ENCODE measurements at places on chromosomes 6 and 20.

- no peak for DNase-seq
Measured at GRCh38 chr20:59835448-59836395, 97.7 kb downstream of the SYCP2 start.

DNA sequence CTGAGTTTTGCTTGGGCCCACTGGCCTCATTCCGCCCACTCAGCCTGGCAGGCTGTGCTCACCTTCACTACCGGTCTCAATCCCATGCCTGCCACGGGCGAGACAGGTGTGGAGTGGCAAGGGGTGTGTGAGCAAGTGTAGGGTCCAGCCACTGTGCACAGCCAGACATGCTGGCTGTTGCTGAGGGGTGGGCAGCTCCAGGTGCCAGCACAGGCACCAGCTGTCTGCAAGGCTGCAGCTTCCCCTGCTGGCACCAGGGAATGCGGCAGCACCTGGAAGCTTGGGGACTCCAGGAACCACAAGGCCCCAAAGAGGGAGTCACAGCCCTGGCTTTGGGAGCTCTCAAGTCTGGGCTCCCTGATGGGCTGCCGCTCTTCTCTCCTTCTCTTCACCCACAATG is 372.7 kb downstream of the CBLN4 start:
- DNase-seq = no peak

- DNase-seq = no peak
Measured at GRCh38 chr6:79073888-79074287, 4.2 kb downstream of the PHIP start.

- no peak for DNase-seq
Measured at GRCh38 chr6:129777371-129777770, 67.4 kb upstream of the ARHGAP18 start.

DNA sequence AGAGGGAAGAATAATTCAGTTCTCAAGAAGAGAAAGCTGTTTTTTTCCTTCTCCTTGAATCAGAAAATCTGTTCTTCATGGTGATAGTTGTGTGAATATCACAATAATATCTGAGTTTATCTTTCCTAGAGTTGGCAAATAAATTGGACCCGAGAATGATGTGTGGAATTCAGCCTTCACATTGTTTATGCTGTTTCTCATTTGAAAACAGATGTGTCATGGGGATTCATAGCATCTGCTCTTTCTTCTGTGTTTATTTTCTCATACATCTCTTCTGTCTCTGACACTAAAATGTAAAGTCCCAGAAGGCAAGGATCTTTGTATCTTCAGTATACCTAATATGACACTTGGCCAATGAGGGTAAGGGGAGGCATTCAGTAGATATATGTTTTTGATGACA is 103.6 kb upstream of the SGK1 start:
- no peak for DNase-seq

DNA sequence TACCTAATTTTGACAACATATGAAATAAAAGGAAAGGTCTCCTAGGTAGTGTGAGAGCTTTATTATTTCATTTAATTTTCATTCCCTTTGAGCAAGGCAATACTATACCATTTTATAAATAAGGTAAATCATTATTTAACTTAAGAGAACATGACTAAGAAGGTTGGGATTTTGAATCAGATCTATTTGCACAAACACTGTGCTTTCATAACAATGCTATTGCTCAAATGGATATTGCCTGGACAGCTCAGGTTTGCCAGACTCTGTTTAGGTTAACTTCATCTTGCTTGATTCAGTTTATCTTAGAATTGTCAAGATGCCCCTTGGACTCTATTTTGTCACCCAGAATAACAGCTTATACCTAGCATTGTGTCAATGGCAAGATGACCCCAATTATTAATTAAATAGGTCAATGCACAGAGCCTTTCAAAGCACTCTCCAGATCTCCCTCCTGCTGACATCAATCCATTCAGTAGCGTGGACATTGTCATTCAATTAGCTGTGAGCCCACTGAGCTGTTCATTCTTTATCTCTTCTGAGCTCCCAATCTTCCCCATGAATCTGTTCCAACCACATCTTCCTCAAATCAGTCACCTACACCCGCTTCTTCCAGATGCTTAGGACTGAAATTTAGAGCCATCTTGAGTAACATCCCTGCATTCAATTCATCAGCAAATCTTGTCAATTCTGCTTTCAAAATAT is 42.1 kb upstream of the TMEM30A start:
- DNase-seq = no peak

DNA sequence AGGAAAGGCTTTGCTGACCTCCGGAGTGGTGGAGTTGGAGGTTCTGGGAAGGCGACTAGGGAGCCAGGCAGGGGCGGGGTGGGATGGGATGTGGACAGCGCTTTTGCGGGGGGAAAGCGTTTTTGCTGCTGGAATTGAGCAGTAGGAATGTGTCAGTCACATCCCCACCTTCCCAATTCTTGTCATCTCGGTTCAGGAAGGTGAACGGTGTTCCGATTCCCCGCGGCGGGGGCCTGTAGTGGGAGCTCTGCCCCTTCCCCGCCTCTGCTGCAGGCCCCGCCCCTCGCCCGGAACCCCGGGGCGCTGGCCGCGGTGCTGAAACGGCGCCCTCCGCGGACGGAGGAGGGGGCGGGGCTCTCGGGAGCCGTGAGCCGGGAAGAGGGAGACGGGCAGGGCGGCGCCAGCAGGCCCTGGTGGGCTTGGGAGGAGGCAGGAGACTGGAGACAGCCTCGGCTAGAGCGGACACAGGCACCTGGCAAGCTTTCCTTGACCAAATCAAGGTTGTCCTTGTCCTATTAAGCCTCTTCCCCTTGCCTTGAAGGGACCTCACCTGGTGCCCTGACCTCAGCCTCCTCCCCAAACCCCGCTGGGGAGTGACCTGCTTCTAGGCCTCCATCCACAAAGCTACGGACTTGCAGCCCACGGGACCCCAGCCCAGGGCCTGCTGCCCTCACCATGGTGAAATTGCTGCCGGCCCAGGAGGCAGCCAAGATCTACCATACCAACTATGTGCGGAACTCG is at the start of gene LHFPL5:
Gene LHFPL5, plus strand, starts transcription at position 357 of the 741 bp plus-strand sequence. Its CDS starts 319 bp downstream, at position 676.
- peak; percentile 89 for DNase-seq

DNA sequence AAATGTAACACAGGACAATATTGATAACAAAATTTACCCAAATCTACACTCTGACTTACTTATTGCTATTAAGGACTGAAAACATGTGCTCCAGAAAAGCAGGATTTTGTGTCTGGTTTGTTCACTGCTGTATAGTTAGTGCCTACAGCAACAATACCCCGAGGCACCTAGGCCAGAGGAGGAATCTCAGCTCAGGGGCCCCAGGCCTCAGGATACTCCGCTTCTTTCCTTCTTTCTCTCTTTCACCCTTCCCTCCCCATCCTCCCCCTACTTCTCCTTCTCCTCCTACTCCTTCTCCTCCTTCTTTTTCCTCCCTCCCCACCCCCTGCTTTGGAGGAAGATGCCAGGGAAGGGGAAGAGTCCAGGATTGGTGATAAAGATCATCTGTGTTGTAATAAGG is 985 bp upstream of the VNN2 start:
- DNase-seq = no peak

DNA sequence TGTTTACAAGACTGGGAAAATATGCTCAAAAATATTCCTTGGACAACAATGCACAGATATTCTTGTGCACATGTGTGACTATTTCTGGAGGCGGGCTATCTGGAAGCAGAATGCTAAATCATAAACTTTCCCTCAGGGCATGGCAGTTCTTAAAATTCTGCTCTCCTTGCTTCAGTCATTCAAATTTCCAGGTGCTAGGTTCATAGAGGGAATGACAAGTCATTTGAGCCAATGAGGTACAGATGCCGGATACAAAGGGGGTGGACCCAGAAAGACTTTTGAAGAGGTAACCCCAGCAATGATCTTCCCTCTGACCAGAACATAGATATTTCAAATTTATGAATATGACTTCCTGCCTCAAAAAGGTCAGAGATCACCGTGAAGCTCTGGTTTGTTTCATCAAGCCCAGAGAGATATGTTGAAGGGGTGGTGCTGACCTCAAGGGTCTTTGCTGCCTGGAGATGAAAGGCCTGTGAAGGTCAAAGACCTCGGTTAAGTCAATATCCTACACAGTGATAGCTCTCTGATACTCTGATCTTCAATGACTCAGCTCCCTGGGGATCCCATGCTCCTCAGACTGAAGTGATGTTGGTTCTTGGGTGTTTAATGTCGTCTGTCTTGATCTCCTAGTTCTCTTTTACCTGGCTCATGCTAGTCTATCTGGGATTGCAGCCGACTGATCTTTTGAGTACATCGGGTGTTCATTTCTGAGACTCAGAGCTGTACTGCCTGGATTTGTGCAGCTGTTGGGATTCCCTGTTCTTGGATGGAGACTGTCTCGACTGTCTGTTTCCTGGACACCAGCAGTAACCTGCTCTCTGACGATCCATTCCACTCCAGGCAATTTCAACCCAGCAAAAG is 47.5 kb upstream of the TSHZ2 start:
- DNase-seq = no peak

DNA sequence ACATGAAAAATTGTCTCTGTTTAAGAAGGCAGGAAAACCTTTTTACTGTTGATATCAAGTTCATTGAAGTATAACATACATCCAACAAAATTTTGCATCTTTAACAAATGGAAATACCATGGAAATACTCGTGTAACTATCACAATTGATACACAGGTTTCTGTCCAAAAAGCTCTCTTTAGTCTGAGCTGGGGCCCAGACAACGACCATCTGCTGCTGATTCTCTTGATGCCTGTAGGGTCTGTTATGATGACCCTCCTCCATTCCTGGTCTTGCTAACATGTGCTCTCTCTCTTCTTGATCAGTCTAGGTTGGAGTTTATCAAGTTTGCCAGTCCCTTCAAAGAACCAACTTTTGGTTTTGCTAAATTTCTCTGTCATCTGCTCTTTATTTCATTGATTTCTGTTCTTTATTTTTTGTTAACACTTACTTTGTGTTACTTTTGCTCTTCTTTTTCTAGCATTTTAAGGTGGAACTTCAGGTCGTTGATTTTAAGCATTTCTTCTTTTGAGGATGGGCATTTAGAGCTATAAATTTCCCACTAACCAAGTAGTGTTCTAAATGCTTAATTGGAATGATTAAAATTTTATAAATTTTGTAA is 116.8 kb downstream of the PSMB1 start:
- DNase-seq = no peak

GRCh38 chr6:42522942-42523814 is 40.7 kb upstream of the UBR2 start:
- DNase-seq = no peak

- no peak for DNase-seq
Measured at GRCh38 chr6:80183019-80183795, 76.7 kb downstream of the BCKDHB start.

GRCh38 chr6:13681305-13682061 is 30.2 kb downstream of the RANBP9 start:
- DNase-seq = no peak

DNA sequence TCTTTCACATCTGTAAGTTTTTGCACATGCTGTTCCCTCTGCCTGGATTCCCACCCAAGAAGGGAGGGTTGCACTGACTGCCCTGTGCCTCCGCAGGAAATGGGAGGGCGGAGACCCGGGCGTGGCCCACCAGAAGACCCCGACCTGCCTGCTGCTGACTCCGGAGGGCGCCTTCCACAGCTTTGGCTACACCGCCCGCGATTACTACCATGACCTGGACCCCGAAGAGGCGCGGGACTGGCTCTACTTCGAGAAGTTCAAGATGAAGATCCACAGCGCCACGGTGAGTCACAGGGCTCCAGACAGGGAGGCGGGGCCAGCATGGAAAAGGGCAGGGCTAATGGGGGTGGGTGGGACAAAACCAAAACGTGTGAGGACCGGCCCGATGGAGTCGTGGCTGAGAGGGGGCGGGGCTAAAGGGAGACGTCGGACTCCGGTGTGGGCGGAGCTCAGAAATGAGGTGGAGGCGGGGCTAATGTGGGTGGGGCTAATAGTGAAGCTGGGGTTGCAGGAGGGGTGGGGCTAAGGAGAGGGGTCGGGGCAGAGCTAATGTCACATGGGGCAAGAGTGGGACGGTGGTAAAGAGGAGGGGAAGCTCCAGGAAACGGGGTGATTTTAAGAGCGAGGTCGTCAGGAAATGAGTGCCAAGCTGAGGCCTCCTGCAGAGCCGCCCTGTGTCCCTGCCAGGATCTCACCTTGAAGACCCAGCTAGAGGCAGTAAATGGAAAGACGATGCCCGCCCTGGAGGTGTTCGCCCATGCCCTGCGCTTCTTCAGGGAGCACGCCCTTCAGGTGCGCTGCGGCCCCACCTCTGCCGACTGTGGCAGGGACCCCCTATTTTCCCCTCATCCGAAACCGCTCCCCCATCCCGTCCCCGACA is 12.6 kb downstream of the HSPA12B start:
- peak; percentile 82 for DNase-seq

DNA sequence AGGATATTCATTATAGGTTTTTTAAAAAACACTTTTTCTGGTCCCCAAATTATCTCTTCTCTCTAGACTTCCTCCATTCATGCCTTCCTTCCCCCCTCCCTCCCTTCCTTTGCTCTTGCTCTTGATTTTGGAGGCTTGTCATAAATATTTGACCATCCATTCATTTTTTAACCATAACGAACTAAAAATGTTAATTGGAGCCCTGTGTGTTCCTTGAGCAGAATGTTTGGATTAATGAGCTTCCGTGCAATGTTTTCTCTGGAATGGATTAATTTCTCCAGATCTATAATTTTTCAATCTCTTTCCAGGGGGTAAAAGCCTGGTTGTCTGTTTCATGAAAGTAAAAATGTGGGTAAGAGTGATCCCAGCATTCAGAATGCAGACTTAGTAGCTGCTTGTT is 155.5 kb downstream of the ESR1 start:
- no peak for DNase-seq

- DNase-seq = no peak
Measured at GRCh38 chr6:104601131-104601651, 258.5 kb downstream of the HACE1 start.

GRCh38 chr20:25037288-25038102 is 20.4 kb downstream of the ACSS1 start:
- no peak for DNase-seq

DNA sequence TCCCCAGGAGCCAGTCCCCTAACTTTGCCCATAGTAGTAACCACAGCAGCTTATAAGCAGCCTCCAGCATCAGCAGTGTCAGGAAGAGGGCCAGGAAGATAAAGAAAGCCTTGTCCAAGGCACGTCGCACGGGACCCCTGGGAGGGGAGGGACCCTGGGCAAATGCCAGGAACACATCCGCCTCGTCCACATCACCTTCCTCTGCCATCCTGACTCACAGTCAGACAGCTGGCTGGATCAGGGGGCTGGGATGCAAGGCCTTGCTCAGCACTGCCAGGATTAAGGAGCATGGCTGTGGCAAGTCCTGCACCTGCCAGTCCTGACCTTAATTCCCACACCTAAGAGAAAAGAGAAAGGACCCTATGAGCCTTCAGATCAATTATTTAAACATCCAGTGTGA is 11.5 kb upstream of the ZBTB22 start:
- no peak for DNase-seq

DNA sequence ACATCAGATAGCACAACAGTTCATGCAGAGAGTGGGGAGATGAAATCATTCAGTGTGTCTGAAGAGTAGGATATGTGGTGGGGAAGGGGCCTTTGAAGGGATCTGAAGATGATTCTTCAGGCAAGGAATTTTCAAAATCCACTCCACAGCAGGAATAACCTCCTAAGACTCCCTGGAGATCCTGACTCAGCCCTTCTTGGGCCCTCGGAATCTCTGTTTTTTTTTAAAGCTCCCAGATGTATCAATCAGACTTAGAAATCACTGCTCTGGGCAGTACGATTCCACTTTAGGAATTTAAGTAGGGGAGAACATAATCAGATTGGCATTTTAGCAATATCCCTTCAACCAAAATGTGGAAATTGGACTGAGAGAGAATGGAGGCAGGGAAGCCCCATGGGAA is 55.5 kb downstream of the RIOK1 start:
- DNase-seq = no peak

- no peak for DNase-seq
Measured at GRCh38 chr6:63644668-63645326, 9.2 kb downstream of the PHF3 start.
